ENCODE measurements at places on chromosomes 7 and 10.
A peak's percentile ranks its signal among the peaks of the same experiment; 100 is the strongest.

GRCh38 chr10:88835096-88835909 lies 16.3 kb downstream of the ANKRD22 start:
- peak; percentile 62 for DNase-seq

DNA sequence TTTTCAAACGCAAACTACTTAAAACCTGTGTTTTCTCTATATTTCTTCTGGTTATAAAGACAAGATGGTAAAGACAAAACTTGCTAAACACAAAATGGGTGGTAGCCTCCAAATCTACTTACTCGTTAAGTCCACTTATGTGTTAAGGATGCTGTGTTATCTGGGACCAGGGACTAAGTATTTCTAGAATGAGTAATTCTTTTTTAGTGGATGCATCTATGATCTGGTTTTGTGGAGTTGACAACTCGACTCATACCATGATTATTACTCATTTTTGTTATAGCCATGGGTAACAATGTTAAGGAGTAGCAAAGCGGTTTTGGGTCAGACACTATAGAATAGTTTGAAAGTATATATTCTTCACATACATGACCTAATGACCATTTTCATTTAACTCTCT lies 239.5 kb upstream of the FOXP2 start:
- DNase-seq, result no peak

DNA sequence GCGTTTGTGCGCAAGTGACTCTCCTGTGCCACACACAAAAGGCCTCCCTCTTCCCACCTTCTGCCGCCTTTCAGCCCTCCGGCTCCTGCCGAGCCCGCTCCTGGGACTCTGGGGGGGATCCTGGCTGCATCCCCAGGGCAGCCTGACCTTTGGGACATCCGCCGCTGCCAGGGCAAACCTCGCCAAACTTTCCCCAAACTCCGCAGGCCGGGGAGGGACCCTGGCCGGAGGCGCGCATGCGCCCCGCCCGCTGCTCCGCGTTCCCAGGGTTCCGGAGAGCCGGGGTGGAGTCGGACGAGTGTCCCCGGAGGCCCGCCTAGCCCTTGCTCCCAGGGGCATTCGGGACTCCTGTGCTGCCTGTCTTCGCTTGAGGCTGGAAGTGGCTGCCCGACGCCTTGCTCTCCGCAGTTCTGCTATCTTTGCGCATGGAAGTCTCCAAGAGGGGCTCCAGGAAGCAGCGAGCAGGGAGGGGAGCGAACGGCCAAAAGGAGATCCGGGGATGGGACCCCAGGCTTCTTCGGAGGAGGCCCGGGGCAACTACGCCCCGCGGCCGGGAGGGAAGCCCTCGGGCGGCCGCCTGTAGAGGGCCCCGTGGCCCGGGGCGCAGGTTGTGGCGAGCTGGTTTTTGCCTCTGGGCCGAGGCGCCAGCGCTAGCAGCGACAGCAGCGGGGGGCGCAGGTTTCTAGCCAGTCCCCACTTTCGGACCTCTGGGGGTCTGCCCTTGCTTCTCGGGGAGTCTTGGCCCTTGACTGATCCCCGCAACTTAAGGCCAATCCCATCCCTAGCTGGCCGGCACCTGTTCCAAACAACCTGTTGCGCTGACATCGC lies 7.0 kb downstream of the PTF1A start:
- DNase-seq, result no peak

DNA sequence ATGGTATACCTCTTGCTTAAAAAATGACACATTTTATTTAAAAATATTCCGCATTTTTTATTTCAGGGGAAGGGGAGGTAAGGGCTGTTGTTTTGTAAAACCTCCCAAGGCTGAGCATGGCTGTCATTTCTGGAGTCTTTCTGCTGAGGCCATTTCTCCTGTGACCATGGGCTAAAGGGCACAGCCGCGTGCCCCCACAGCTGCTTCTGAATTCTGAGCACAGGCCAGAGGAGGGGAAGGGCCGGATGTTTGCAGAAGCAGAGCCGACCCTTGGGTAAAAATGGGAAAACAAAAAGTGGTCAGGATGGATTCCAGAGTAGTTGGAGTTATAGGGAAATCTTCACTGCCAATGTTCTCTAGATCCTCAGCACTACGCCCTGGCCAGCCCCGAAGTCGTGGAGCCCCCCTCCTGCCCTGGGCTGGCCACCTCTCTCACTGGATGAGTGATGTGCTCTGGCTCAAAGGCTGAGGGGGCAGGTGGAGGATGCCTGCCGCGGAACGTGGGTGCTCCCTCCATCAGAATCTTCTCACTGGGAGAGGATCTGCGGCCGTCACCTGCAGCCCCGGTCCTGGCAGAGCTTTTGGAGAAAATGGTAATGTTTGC lies 131.3 kb upstream of the ZEB1 start:
- no peak for DNase-seq

- DNase-seq, result peak; percentile 89
Measured at GRCh38 chr7:5495581-5496375, 72.1 kb upstream of the TNRC18 start.

DNA sequence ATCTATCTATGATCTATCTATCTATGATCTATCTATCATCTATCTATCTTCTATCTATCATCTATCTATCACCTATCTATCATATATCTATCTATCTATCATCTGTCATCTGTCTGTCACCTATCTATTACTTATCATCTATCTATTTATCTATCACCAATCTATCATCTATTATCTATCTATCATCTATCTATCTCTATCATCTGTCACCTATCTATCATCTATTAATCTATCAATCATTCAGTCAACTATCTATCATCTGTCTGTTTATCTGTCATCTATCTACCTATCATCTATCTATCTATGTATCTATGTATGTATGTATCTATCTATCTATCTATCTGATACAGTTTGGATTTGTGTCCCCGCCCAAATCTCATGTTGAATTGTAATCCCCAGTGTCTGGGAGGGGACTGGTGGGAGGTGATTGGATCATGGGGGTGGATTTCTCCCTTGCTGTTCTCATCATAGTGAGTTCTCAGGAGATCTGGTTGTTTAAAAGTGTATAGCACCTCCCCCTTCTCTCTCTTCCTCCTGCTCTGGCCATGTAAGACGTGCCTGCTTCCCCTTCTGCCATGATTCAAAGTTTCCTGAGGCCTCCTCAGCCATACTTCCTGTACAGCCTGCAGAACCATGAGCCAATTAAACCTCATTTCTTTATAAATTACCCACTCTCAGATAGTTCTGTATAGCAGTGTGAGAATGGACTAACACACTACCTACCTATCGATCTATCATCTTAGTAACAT lies 37.6 kb downstream of the NPTX2 start:
- DNase-seq, result no peak

GRCh38 chr7:30479202-30480120 lies 877 bp upstream of the NOD1 start:
- DNase-seq, result peak; percentile 41

DNA sequence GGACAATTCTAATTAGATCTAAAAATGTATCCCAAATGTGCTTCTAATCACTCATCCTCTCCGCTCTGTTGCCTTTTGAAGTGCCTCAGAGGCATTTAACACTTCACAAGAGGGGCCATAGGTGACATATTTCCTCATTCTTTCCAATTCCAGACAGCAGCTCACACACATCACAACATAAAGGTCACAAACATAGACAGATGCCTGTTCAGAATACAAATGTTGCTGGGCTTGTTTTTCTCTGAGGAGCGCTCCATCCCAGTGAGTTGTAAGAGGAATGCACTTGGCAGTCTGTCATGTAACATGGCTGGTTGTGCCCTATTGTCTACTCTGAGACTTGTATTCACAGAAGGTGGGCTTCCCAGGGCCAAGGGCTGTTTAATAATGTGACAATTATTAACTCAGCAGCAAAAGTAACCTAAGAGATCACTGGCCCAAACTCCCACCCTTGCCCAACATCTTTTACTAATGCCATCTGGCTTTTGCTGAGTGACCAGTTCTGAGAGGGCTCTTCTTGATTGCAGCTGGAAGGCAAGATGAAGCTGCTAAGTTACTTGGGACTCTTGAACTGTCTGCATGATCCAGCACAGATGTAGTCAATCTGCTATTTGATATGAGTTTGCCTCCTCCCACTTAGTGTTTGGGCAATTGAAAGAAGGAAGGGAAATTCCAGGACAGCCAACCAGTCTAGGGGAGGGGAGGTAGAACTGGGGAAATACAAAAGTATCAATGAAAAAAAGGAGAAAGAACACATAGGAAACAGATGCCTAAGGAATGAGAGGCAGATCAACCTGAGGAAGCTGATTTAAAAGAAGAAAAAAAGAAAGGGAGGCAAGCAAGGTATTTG lies 13.6 kb downstream of the PON2 start:
- DNase-seq, result peak; percentile 13

GRCh38 chr7:138667535-138668228 lies 33.5 kb downstream of the SVOPL start:
- no peak for DNase-seq

DNA sequence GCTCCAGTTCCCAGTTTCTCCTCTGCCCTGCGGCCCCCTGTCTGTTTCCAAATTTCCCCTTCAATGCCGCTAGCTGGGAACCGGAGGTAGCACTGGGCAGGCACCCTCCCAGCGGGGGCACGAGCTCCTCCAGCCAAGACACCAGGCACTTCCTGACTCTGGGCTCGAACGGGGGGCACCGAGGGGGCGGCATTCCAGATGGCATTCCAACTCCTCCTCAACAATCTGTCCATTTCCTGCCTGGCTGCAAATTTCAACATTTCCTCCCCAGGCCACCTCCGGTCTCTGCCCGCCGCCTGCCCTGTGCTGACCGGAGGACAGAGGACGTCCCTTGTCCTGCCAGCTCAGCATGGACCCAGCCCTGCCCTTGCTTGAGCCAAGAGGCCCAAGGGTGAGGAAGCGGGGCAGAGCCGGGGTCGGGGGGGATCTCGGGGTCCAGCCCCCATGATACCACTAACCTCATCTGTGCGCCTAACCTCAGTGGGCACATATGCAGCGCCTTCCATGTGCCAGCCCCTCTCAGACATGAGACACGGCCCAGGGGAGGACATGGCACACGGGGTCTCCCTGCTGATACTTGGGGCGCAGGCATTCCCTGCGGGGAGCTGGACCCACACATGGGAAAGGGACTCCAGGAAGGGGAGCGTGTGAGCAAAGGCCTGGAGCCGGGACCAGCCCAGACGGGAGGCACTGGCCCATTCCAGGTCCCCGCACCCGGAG lies 58.0 kb downstream of the PDGFA start:
- no peak for DNase-seq

- peak; percentile 44 for DNase-seq
Measured at GRCh38 chr10:5648494-5649457, 17.6 kb downstream of the ASB13 start.

DNA sequence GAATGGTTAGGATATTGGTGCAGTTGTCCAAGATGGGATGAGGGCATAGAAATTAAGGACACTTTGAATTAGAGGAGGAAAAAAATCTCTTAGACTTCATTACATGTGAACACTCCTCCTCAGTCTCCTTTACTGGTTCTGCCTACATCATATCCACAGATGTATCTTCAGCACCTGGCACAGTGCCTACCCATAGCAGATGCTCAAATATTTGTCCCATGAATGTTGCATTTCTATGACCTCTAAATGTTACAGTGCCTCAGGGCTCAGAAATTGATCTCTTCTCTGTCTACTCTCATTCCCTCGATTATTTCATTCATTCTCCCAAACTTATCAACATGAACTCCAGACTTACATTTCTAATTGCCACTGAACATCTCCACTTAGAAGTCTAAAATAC lies 17.1 kb downstream of the CNNM1 start:
- no peak for DNase-seq

GRCh38 chr10:66880826-66881225 lies 45.0 kb upstream of the LRRTM3 start:
- no peak for DNase-seq

GRCh38 chr10:126137562-126138221 lies 241.3 kb downstream of the FANK1 start:
- DNase-seq, result no peak

GRCh38 chr7:104382616-104383015 lies 54.2 kb downstream of the LHFPL3 start:
- DNase-seq, result no peak

DNA sequence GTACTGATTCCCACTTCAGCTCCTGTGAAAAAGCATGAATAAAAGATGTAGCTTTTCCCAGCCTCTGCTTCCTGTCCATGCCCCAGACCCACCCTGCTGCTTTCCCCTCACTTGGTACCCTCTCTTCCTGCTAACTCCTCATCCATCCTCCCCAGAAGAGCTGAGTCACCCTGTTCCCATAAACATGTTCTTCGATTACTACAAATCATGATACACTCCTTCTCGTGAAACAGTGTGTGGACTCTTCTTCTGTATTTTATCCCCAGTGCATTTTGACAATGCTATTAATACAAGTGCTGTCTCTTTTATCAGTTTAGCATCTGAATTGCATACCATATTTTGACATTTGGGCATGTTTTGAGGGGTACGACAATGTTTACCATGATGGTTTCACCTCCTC lies 45.8 kb upstream of the SORBS1 start:
- DNase-seq, result no peak

GRCh38 chr7:92843781-92844180 lies 7.4 kb upstream of the CDK6 start:
- DNase-seq, result no peak

DNA sequence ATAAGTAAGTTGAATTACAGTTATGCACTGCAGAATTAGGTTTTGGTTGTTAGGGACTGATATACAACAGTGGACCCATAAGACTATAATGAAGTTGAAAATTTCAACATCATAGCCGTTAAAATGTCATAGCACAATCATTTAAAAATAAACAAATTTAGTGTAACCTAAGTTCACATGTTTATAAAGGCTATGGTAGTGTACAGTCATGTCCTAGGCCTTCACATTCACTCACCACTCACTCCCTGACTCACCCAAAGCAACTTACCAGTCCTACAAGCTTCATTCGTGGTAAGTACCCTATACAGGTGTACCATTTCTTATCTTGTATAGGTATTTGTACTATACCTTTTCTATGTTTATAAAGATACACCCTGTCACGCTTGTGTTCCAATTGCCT lies 113.7 kb downstream of the RAB11FIP2 start:
- no peak for DNase-seq

- DNase-seq, result no peak
Measured at GRCh38 chr10:18886102-18886501, 162.5 kb upstream of the MALRD1 start.

DNA sequence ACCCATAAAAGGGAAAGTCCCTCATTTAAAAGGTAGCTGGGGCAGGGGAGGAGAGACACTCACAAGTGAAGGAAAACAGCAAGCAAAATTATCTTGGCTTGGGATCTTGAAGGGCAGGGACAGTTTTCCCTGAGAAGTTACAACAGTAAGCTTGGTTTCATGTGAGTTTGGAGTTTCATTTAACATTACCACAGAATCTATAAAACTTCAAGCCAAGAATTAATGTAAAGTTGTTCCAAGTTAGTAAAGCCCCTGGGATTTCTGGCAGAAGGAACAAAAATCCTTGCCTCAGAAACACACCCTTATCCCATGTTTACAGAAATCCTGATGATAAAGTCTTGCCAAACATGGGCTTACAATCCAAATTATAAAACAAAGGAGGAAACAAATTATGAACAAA lies 19.2 kb downstream of the CRPPA start:
- DNase-seq, result peak; percentile 49

- no peak for DNase-seq
Measured at GRCh38 chr7:65301007-65301406, 72.6 kb upstream of the ZNF92 start.

GRCh38 chr7:3107228-3107763 lies 63.6 kb upstream of the CARD11 start:
- DNase-seq, result no peak

Measured in T47D (cell line).